IMR-90 (cell line): ENCODE measurements at places on chromosomes 2 and 18. TPM values are rescaled to one million over a fixed set of nuclear protein-coding genes. Genes with fewer than 3 reads are reported as not detected.

- DNase-seq: no peak
These were observed 341.0 kb downstream of the EIPR1 start for GRCh38 chr2:3036432-3037125.

SMYD1 gene
- total RNA-seq: not detected in 2 replicates

REL gene
- total RNA-seq: 4.3 and 5.3 TPM in 2 replicates

GRCh38 chr18:8865934-8866333, 160.6 kb downstream of the MTCL1 start:
- no peak for DNase-seq

DNA sequence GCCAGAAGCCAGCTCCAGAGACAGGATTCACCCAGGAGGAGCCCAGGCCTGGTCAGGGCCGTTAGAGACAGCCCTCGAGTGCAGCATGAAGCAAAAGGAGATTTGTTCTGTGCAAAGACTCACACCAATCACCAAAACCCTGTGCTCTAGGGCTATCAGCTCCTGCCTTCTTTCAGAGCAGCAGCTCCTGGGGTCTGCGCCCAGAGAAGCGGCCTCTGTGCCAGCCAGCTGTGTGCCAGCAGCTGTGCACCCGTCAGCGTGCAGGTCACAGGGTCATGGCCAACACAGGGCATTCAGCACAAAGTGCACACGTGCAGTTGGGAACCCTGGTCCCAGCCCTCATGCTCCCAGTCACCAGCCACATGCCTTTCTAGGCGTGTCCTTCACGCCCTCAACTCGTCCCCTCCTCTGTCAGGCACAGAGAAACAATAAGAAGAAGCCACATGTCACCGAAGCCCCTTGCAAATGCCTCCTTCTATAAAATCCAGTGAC, 49.3 kb downstream of the ZNF516 start:
- no peak for DNase-seq

DNA sequence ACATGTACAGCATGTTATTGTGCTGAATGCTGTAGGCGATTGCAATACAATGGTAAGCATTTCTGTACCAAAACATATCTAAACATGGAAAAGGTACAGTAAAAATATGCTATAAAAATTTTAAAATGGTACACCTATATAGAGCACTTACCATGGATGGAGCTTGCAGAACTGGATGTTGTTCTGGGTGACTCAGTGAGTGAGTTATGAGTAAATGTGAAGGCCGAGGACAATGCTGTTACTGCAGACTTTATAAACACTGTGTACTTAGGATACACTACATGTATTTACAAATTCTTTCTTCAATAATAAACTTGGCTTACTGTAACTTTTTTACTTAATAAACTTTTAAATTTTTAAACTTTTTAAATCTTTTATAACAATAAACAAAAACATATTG, 473.4 kb upstream of the UBE2E3 start:
- peak; percentile 56 for DNase-seq
